ENCODE measurements at places on chromosomes 4 and X. TPM values are rescaled to one million over a fixed set of nuclear protein-coding genes. Genes with fewer than 3 reads are reported as not detected.

GRCh38 chr4:123821861-123822260, 425.3 kb downstream of the SPRY1 start:
- peak overlapping the region; percentile 12 for H3K27ac ChIP-seq
- H3K4me1 ChIP-seq = no peaks in the 10 kb centered on the region
- DNase-seq = peak; percentile 57
- H3K36me3 ChIP-seq = no peaks in the 10 kb centered on the region

GRCh38 chr4:17103231-17103630, 204.8 kb upstream of the LDB2 start:
- DNase-seq = no peak
- no peaks in the 10 kb centered on the region for H3K36me3 ChIP-seq
- H3K4me3 ChIP-seq = no peak overlapping the region
- H3K27me3 ChIP-seq = no peaks in the 10 kb centered on the region

DNA sequence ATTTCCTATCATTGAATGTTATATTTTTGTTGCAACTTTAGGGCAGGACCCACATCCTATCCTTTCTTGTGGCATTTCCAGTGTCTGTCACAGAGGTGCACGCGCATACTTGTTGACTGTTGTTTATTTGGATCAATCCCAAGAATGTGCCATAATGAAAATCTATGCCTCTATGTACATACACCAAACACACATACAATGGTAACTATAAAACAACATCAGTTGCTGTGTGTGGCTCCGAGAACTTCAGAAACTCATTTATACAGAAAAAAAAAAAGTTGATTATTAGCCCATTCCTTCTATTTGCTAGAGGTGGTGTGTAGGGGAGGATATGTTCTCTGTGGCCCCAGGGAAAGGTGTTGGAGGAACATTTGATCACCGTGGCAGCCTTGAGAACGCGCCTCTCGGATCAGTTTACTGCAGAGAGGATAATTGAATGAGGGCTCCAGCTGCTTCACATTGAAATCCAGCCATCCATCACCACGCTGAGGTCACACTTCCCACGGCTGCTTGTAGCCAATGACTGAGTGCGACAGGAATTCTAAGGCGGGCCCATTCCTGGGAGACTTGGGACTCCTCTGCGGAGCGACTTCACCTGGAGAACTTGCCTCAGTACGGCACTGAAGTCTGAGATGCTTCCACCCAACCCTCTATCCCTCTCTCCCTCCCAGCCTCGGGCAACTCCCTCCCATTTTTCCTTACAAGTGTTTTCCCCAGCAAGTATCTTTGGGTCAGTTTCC, 19.5 kb downstream of the SMPX start:
- H3K27ac ChIP-seq = no peak overlapping the region
- DNase-seq = peak; percentile 18
- no peaks in the 10 kb centered on the region for H3K36me3 ChIP-seq
- no peaks in the 10 kb centered on the region for H3K27me3 ChIP-seq
- H3K4me1 ChIP-seq = peaks cover 26% of the 10 kb centered on the region

PLRG1 gene
- 63.9 TPM for total RNA-seq

CTSO gene
- total RNA-seq = 25.6 TPM

PPP1R2C gene
- not detected for total RNA-seq

DNA sequence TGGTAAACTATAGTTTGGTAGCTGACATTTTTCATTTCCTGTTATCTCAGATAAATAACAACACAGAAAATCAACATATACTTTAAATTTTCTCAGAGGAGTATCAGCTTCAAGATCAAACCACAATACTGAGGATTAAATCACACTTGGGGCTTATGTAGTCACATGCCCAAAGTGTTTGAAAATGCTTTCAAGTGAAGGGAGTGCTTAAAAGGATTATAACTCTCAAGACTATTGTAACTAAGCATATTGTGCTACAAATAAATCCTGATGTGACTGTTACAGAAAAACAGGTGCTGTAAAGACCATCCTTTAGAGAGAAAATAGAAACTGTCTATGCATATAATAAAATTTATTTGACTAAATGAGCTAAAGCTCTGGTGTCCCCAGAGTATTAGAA, 887.6 kb downstream of the ADGRL3 start:
- DNase-seq = no peak
- H3K27me3 ChIP-seq = no peaks in the 10 kb centered on the region
- H3K27ac ChIP-seq = no peak overlapping the region
- H3K4me1 ChIP-seq = no peaks in the 10 kb centered on the region

- H3K4me1 ChIP-seq = no peaks in the 10 kb centered on the region
- no peak for DNase-seq
- H3K36me3 ChIP-seq = no peaks in the 10 kb centered on the region
- no peaks in the 10 kb centered on the region for H3K27me3 ChIP-seq
- no peak overlapping the region for H3K4me3 ChIP-seq
Measured at GRCh38 chrX:51697397-51697796, 12.9 kb upstream of the CENPVL1 start.

DNA sequence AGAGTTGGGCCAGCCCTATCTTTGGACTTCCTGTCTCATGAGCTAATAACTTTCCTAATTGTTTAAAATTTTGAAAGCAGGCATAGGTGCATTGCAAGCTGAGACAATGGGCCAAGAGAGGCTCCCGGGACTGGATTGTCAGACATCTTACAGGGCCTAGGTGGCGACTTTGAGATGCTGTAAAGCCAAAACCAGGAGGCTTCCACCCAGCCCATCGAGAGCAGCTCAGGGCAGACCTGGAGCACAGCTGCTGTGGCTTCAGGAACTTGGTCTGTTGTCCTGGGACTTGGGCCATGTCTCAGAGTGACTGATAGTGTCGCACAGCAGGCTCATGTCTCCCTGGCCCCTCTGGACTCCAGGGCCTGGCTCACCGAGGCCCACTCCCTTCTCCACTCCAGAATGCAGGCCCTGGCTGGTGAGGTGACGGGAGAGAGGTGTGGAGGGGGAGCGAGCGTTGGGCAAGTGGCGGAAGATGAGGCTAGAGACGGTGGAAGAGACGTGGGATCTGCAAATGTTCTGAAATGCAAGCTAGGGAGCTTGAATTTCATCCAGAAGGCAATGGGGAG, 24.1 kb upstream of the MTM1 start:
- no peak overlapping the region for H3K4me3 ChIP-seq
- H3K27me3 ChIP-seq = no peaks in the 10 kb centered on the region
- no peaks in the 10 kb centered on the region for H3K4me1 ChIP-seq
- no peaks in the 10 kb centered on the region for H3K36me3 ChIP-seq
- DNase-seq = no peak

AR gene
- 4.5 TPM for total RNA-seq

GRCh38 chr4:41881981-41882624, 53.1 kb upstream of the TMEM33 start:
- no peak for DNase-seq
- peak overlapping the region; percentile 7 for H3K4me3 ChIP-seq
- no peak overlapping the region for H3K27ac ChIP-seq
- H3K36me3 ChIP-seq = no peaks in the 10 kb centered on the region

- no peak overlapping the region for H3K4me3 ChIP-seq
- H3K4me1 ChIP-seq = no peaks in the 10 kb centered on the region
- no peak for DNase-seq
- H3K36me3 ChIP-seq = no peaks in the 10 kb centered on the region
- H3K27me3 ChIP-seq = no peaks in the 10 kb centered on the region
Measured at GRCh38 chrX:153468008-153468580, 2.3 kb downstream of the HAUS7 start.

DNA sequence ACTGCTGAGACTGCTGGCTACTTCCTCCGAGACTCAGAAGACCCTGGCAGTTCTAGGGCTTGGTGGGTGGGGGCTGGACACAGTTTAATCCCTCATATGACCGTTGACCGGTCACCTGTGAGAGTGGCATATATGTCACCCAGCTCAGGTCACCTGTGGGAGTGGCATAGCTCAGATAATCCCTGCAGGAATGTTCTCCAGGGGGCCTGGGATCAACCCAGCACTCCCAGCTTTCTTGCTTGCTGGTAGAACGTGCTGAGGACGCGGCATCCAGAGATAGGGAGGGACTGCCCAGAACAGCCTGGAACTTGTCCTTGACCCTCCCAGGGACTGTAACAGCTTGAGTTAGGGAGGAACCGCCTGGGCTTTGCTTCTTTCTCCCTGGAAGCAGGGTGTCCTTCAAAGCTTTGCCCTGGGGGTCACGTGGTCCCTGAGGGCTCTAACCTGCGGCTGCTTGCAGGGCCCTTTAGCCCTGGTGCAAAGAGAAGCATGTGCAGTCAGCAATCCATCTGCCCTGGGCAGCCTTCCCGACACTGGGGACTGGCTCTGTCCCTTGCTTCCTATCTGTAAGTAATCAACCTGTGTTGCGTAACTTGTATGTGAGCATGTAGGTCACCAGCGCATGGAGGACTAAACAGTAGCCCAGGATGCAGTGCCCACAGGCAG, 55.3 kb downstream of the ZFYVE28 start:
- no peaks in the 10 kb centered on the region for H3K27me3 ChIP-seq
- DNase-seq = peak; percentile 62
- no peaks in the 10 kb centered on the region for H3K36me3 ChIP-seq
- H3K4me1 ChIP-seq = peaks cover 21% of the 10 kb centered on the region

ETFDH gene
- total RNA-seq = 38.4 TPM

- no peaks in the 10 kb centered on the region for H3K36me3 ChIP-seq
- no peak for DNase-seq
- H3K4me3 ChIP-seq = no peak overlapping the region
- no peak overlapping the region for H3K27ac ChIP-seq
- peaks cover 5% of the 10 kb centered on the region for H3K4me1 ChIP-seq
Measured at GRCh38 chr4:159049780-159050375, 53.0 kb upstream of the RAPGEF2 start.

P2RY10 gene
- total RNA-seq = not detected

- no peaks in the 10 kb centered on the region for H3K27me3 ChIP-seq
- no peak for DNase-seq
- no peak overlapping the region for H3K4me3 ChIP-seq
Measured at GRCh38 chr4:5827108-5828004, 65.5 kb downstream of the CRMP1 start.

TRO gene
- 46.2 TPM for total RNA-seq

DNA sequence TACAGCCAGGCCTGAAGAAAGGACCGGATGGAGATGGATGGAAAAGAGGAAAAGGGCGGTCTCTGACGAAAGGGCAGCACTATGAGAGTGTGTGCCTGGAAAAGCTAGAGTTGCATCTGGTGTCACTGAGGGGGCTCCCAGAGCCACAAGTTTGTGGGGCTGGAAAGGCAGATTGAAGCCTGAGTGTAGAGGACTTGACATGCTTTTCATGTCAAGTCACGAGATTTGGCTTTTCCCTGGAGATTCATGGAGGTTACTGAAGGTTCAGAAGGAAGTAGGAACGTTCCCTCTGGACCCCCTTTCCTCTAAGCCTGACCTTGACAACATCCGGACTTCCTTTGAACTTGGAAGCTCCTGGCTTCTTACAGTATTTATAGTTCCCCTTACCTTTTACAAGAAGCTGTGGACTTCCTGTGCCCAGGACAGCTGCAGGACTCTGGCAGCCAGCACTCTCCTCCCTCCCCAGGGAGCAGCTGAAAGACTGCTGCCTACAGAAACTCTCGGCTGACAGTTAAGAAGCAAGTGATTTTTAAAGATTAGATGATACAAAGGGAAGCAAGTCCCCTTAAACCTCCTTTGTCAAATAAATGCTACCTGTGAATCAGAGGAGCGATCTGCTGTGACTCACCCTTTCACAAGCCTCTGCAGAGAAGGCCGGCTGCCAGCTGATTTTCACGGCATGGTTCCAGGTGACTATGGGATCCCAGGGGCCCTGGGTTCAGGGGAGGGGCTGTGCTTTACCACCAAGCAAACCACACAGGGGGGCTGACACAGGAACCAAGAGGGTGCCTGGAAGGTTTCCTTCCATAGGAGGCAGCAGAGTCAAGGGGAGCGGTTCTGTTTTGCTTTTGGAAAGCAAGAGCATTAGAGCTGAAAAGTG, 72.9 kb upstream of the STIM2 start:
- H3K36me3 ChIP-seq = no peaks in the 10 kb centered on the region
- H3K27ac ChIP-seq = peak overlapping the region; percentile 52
- DNase-seq = peak; percentile 64
- no peaks in the 10 kb centered on the region for H3K27me3 ChIP-seq
- H3K4me3 ChIP-seq = no peak overlapping the region
- peaks cover 5% of the 10 kb centered on the region for H3K4me1 ChIP-seq

DNA sequence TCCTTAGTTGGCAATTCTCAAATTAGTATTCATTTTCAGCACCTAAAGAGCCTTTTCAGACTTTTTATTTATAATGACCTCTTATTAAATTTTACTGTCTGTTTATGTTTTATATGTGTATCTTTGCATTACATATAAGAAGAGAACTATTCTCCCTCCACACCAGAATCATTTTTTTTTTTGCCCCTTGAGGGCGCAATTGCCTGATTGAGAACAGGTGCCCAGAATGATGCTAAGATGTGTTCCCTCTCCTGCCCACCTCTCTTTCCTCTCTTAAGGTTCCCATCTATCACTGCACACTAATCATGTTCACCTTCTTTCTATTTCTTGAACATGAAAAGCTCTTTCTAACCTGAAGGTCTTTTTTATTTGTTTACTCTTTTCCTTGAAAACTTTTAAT, 44.2 kb upstream of the ADAM29 start:
- no peak overlapping the region for H3K27ac ChIP-seq
- DNase-seq = no peak
- no peaks in the 10 kb centered on the region for H3K27me3 ChIP-seq
- H3K36me3 ChIP-seq = no peaks in the 10 kb centered on the region
- H3K4me1 ChIP-seq = peaks cover 13% of the 10 kb centered on the region

ASMTL gene
- 15.1 TPM for total RNA-seq

GRCh38 chr4:139761461-139761860, 95.8 kb downstream of the MGST2 start:
- H3K27me3 ChIP-seq = no peaks in the 10 kb centered on the region
- H3K27ac ChIP-seq = no peak overlapping the region
- H3K36me3 ChIP-seq = no peaks in the 10 kb centered on the region
- no peak overlapping the region for H3K4me3 ChIP-seq
- H3K4me1 ChIP-seq = peaks cover 24% of the 10 kb centered on the region
- DNase-seq = no peak

DNA sequence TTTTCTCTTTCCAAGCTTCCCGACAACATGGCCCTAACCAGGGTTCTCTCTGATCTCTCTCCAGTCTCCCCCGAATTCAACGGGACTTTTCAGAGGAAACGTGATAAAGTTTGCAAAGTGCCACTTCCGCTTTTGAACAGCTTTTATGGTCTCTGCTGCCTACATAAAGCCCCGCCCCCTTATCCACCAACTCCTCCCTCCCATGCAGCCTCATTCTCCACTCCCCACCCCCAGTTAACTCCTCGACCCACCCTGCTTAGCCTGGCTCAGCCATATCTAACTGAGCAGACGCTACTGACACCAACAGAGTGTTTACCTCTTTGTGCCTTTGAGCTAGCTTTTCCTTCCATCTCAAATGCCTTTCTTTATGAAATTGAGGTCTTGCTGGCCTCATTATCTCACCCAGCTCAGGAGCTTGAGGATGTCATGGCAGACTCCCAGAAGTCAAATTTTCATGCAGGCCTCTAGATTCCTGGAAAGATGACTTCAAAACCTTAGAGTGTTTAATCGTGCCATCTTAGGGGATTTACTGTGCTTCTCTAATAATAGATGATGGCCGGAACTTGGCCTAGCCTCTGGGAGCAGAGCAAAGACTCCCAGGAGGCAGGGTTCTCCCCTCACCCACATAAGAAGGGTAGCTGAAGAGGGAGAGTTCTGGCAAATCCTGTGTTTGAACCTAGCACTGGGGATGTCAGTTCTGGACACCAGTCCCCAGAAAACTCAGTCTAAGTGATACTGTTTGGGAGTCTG, 606.0 kb downstream of the BCOR start:
- no peaks in the 10 kb centered on the region for H3K27me3 ChIP-seq
- H3K27ac ChIP-seq = peak overlapping the region; percentile 56
- no peaks in the 10 kb centered on the region for H3K36me3 ChIP-seq

All from hepatocyte (in vitro differentiated cells).